NCI-H1105 treated with DMSO at 0.1 percent for 48 hours (cell line): ENCODE measurements at places on chromosomes 2 and 18.

- peak; percentile 75 for DNase-seq
Measured at GRCh38 chr2:167581961-167582574, 665.3 kb downstream of the STK39 start.

- peak; percentile 10 for DNase-seq
Measured at GRCh38 chr18:55665506-55665905, 77.5 kb upstream of the TCF4 start.

GRCh38 chr18:41012194-41012593 is 942.8 kb upstream of the PIK3C3 start:
- no peak for DNase-seq

GRCh38 chr2:69715964-69716363 is 26.0 kb upstream of the ANXA4 start:
- DNase-seq = no peak

DNA sequence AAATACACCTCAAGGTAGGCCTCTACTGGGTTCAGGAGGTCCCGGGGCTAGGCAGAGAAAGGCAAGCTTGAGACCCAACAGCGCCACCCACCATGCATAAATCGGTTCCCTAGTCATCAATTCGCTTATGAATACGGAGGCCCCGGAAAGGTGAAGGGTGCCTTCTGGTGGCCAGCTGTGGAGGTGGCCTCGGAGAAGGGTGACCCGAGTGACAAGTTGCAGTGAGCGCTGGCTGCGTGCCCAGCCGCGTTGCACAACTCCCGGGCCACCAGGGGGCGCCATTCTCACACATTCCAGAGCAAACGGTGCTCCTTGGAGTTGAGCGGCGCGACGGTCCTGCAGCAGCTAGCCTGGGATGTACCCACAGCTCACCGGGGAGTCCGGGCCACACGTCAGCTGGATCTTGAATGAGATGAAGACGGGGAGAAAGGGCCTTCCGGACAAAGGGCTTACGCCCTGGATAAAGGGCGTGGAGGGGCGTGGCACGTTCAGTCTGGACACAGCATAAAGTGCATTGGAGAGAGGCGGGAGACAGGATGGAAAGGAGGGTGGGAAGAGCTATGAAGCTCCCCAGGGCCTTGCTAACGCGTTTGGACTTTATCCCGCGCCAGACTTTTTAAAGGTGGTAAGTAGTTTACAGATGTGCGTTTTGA is 20.4 kb downstream of the TMSB10 start:
- peak; percentile 87 for DNase-seq

DNA sequence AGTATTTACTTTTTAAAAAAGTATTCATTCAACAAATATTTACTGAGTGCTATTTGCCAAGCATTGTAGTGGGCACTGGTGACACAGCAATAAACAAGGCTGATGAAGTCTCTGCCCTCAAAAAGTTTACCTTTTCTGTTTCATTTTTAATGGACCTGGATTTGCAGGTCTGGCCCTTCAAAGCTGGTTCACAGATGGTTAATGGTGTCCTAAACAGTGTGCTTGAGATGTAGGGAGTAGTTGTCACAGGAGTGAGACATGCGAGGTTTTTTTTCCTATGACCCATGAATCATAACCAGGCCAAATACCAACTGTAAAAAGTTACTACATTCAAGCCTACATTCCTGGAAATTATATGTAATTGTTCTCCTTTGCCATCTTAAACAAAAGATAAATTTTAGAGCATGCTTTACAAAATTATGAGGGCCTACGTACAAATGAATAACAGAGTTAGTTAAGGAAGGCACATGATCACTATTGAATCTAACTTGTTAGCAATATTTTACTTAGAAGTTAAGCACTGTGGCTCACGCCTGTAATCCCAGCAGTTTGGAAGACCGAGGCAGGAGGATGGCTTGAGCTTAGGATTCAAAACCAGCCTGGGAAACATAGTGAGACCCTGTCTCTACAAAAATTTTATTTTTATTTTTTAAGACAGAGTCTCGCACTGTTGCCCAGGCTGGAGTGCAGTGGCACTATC is 223.9 kb downstream of the MBD5 start:
- no peak for DNase-seq

- DNase-seq = no peak
Measured at GRCh38 chr18:24136967-24137373, 1.9 kb upstream of the CABYR start.

- no peak for DNase-seq
Measured at GRCh38 chr2:85194780-85195480, 61.7 kb downstream of the TCF7L1 start.

GRCh38 chr2:230714136-230714480 is 1.5 kb downstream of the CAB39 start:
- DNase-seq = no peak

DNA sequence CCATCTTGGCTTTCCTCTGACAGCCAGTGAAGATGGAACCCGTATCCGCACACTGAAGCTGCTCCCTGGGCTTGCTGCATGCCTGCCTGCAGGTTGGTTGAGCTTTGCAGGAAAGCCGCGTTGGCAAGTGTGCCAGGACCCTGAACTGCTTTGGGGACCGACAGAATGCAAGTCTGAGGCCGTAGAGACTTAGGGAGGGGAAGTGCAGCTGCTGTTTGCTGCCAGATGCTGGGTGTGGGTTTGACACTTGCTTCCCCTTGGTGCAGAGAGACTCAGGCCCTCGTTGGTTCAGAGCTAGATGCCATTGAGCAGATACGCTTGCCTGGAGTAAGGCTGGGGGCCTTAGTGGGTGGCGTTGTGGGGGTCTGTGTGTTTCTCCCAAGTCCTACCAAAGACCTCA is 13.1 kb upstream of the PHLPP1 start:
- DNase-seq = no peak

DNA sequence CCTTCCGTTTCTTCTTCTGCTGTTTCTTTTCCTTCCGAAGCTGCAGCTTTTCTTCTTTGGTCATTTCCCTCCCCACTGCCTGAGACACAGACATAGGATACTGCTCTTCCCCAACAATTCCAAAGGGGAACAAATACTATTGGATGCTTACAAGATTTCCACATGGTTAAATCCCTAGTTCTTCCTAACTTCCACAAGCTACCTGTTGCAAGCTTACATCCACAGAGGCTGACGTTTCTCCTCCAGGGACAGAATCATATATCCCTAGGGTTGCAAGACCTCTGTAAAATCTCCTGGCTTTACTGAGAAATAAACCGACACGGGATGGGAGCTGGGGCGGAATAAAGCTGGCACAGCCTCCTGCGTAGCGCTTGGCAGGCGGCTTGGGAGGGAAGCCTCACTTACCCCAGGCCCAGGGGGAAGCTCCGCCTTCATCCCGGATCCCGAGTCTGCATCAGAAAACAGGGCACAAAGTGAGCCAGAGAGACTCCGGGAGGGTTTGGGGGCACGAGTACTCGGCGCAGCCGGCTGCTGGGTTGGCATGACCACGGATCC is 590 bp downstream of the EIF2B4 start:
- no peak for DNase-seq

DNA sequence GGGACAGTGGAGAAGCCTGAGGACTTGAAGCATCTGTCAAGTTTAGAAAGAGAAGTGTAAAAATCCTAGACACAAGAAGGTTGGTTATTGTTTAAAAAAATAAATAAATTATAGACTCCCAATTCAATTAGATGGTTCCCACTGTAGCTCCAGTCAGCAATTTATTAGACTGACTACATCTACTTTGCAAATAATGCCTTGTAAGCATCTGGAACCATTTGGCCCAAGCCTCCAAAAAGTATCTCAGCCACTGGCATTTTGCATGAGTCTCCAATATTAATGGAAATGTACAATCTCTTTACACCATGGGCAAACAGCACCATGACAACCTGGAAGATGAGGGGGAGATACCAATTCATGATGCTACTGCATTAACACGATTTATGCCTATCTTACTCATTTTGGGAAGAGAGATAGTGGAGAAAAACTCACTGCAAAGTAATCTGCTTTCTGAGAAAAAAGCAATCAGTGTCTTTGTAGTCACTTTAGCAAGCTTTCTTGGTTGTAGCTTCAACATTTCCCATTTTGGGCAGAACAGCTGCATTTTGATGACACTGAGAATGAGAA is 2.8 kb downstream of the NYAP2 start:
- DNase-seq = no peak

- DNase-seq = no peak
Measured at GRCh38 chr2:215299337-215299859, 12.5 kb upstream of the ATIC start.

- no peak for DNase-seq
Measured at GRCh38 chr2:54945391-54946219, 104.6 kb downstream of the RTN4 start.

DNA sequence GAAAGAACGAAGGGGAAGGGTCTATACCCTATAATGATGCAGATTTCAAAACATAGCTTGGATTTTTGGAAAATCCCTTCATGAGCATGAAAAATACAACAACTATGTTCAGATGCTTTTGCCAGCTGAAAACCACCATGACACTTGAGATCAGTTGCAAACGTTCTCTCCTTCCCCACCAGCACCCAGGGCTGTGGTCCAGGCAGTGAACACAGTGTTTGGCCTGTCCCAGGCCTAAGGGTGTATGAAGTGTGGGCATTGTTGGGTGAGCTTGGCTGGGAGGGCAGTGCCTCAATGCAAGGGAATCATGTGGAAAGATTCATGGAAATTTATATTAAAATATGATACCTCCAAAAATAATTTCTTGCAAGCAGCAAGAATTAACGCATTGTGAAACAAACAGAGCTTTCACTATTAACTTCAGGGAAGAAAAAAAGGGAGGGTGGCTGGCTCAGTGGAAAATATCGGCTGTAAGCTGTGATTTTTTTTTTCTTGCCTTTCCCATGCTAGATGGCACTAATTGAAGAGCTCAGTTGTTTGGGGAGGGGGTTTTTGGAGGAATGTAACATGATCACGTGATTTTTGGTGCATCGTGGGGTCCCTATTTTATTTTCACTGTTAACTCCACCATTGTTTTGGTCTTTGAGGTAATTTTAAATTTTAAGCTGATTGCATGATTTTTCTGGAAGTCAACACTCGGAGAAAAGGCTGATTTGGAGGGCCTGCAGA is 52.0 kb downstream of the CDC42EP3 start:
- DNase-seq = no peak

- DNase-seq = no peak
Measured at GRCh38 chr2:66717218-66717905, 282.4 kb downstream of the MEIS1 start.

DNA sequence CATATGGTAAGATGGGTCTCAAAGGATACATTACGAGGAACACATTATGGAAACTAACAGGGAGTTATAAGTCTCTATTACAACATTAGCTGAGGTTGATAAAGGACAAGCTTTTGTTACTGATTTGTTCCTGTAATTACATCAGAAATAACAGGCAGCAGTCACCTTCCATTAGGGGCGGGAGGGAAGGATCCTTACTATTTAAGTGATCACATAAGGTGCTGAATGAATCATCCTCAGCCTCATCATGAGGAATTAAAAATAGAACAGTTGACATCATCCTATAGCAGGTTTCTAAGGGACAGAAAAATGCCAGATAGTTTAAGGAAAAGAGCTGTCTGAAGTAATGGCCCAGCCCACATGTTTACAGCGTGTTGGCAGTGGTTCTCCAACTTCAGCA is 86.9 kb upstream of the MGAT5 start:
- DNase-seq = no peak

- DNase-seq = no peak
Measured at GRCh38 chr2:16038621-16039020, 98.3 kb downstream of the MYCN start.

DNA sequence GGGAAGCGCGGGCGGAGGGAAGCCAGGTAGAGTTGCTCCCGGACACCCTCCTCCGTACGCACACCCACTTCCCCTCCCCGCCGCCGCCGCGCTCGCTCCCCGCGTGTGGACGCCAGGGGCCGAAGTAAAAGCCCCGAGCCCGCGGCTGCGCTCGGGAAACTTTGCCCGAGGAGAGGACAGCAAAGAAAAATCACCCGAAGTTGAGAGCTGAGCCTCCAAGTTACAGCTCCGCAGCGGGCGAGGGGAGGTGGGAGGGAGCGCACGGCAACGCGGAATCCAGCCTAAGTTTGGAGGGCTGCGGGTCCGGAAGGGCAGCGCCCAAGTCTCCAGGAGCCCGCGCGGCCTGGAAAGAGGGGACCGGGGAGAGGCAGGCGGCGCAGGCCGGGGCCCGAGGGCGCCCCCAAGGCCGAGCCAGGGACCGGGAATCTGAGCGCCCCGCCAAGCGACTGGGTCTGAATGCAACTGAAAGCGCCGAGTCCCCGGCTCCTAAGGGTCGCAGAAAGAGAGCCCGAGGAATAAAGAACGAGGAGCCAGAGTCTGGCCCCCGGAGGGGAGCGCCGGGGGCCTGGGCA is 706 bp upstream of the BCL11A start:
- peak; percentile 30 for DNase-seq
